ENCODE measurements at places on chromosomes 4 and X.

DNA sequence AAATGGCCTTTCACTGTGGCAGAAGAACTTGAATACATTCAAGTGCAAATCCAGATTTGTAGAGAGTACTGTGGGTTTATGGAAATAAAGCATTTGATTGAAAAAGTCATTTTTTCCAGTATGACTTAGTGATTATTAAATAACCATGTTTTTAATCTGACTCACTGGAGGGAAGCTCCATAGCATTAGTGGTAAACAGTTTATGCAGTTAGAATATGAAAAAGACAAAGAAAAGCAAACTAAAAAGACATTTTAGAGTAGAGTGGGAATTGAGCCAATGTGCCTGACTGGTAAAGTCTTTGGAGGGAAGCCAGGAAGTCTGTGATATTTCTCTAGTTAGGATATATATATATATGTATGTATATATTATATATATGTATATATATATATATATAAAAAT, 53.4 kb downstream of the FAT4 start:
- DNase-seq, result no peak

DNA sequence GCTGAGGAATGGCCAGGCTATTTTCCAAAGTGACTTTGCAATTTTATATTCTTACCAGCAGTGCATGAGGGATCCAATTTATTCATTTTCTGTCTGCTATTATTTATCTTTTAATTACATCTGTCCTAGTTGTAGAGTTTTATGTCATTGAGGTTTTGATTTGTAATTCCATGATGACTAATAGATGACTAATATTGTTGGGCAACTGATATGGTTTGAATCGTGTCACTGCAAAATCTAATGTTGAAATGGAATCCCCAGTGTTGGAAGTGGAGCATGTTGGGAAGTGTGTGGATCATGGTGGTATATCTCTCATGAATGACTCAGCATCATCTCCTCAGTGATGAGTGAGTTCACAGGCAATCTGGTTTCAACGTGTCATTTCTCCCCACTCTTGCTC, 201.5 kb downstream of the TBX22 start:
- no peak for DNase-seq

GRCh38 chr4:117577686-117578311, 456.5 kb upstream of the NDST3 start:
- no peak for DNase-seq

GRCh38 chrX:8278557-8278956, 107.5 kb upstream of the VCX2 start:
- no peak for DNase-seq

DNA sequence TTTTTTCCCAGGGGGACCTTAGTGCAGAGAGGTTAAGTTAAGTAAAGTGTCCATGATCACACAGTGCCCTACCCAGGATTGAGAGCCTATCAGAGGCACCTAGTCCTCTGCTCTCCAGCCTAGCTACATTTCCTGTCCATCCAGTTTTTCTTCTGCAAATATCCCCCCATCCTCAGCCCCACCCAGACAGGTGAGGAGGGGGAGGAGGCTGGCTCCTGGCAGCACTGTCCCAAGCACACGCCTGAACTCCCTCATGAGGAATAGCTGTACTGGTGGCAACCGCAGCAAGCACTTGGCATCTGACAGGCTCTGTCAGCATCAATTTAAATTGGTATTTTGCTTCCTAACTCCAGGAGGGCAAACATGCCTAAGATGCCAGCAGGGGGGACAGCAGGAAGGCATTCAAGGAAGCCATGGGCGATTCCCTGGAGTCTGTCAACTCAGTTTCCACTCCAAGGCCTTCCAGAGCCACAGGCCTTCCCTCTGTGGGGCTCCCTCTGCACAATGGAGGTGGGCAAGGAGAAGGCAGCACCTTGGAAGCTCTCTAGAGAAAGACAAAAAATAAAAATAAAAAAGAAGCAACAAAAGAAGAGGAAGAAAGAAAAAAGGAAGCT, 6.4 kb upstream of the FRMPD3 start:
- no peak for DNase-seq

All from sigmoid colon (tissue), 7 donors.